Lower leg skin (tissue), 4 donors: ENCODE measurements at places on chromosomes 3 and 15.

DNA sequence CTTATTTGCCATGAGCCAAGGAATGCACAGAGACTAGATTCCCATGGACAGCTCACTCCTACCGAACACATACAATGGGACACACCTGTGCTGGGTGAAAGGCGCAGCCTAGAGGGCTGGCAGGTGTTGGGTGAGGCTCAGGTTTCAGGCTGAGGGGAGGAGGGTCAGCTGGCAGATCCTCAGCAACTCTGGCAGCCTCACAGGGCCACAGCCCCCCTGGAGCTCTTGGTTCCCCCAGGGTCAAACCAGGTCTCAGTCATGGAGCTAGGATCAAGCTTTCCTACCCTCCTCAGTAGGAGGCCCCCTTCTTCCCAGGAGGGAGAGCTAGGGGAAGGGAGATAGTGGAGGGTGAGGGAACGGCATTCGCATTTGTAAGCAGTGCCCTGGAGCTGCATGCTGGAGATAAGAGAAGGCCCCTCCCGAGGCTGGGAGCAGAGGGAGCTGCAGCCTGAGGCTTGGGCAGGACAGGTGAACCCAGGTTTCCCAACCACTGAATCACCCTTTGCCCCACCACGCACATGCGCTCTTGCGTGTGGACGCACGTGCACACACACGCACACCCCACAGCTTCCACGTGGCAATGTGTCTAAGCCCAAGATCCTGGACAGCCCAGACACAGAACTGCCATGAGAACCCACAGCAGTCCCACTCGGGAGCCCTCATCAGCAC, 26.3 kb upstream of the TFRC start:
- DNase-seq = no peak

DNA sequence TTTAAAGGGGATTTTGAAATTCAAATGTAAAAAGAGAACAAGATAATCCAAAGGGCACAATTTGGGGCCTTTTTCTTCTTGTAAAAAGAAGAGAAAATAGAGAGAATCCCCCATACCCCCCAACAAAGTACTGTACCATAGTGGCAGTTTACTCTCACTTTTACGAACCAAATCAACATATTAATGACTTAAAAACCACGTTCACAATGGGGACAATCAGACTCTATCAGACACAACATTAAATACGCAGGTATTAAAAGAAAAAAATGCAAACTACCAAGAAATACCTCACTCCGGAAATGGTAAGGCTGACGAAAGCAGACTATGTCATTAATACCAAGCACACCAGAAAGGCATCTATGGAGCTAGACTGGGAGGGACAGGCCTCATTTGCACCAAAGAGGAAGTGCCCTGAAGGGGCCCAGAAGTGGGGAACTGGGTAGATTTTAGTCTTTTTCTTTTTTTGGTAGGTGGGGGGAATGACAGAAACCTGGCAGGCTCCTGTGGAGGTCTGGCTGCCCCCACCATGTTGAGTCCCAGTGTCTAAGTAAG, 134.3 kb downstream of the TIGIT start:
- no peak for DNase-seq

- DNase-seq = no peak
Measured at GRCh38 chr3:95394286-95394685, 1331.4 kb downstream of the NSUN3 start.

- no peak for DNase-seq
Measured at GRCh38 chr15:64942356-64942755, 30.7 kb downstream of the ANKDD1A start.

DNA sequence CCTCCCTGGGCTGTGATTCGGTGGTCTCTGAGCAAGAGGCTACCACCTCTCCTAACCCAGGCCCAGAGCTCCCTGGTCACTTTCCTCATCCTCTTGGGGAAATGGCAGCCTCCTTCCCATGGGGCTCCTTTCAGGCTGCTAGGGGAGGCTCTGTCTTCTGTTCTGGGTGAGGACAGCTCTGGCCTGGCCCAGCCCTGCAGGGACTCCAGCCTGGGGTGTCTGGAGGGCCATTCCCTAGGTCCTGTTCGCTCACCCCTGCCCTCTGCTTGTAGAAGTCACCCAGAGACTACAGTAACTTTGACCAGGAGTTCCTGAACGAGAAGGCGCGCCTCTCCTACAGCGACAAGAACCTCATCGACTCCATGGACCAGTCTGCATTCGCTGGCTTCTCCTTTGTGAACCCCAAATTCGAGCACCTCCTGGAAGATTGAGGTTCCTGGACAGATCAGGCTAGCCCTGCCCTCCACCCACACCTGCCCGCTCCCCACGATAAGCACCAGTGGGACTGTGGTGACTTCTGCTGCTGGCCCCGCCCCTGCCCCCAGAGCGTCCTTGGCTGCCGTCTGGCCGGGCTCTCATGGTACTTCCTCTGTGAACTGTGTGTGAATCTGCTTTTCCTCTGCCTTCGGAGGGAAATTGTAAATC, 30.9 kb downstream of the PRKCD start:
- no peak for DNase-seq

DNA sequence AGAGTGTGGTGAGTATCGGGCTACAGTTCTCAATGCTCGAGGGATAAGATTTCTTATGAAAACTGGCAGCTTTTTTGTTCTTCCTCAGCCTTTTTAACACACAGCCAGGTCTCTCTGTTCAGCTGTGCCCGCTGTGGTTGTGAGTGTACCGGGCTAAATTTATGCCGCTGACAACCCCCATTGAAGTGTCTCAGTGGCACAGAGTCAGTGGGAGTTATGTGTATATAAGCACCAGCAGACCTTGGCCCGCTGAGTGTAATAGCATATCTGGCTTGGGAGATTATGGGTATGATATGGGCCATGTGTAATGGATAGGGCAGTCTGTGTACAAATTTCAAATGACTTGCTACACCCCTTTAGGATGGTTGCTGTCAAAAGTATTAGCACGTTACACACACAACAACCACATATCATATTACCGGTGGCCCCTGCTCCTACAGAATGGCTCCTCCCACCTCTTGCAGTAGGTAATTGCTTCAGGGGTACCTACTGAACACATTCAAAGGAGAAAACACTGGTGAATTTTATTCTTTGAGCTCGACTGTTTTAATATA, 26.9 kb upstream of the NR2F2 start:
- DNase-seq = no peak
